ENCODE measurements at places on chromosomes 4 and X. TPM values are rescaled to one million over a fixed set of nuclear protein-coding genes. Genes with fewer than 3 reads are reported as not detected.
A peak's percentile ranks its signal among the peaks of the same experiment; 100 is the strongest.

ASB12 gene
- not detected for total RNA-seq

FHL1 gene
- total RNA-seq = 42.4 TPM

ALPK1 gene
- 4.2 TPM for total RNA-seq

IGFBP7 gene
- total RNA-seq = not detected

TRMT44 gene
- total RNA-seq = 15.3 TPM

MSANTD1 gene
- total RNA-seq = 0.77 TPM

GIMD1 gene
- 0.22 TPM for total RNA-seq

EMCN gene
- not detected for total RNA-seq

- DNase-seq = no peak
Measured at GRCh38 chr4:129239088-129239487, 143.1 kb downstream of the C4orf33 start.

GRCh38 chr4:41257257-41257901, 651 bp downstream of the UCHL1 start:
- DNase-seq = no peak

GRCh38 chrX:48472851-48473703, 2.9 kb upstream of the FTSJ1 start:
- DNase-seq = no peak

DNA sequence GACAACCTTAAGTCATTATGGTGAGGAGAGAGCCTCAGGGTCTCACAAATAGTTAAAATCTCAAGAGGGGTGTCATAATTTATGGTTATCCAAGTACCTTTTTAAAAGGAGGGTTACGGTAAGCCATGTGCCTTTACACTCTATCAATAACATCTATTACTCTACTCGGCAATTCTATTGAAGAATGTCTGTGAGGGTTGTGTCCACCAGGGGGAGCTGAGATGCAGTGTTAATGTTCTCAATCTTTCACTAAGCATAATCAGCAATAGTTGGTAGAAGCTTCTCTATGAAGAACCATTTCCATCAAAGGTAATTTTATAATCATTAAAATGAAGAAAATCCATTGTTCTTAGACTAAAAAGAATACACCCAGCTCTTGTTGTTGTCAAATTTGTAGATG, 457.4 kb downstream of the CENPC start:
- DNase-seq = peak; percentile 74

DNA sequence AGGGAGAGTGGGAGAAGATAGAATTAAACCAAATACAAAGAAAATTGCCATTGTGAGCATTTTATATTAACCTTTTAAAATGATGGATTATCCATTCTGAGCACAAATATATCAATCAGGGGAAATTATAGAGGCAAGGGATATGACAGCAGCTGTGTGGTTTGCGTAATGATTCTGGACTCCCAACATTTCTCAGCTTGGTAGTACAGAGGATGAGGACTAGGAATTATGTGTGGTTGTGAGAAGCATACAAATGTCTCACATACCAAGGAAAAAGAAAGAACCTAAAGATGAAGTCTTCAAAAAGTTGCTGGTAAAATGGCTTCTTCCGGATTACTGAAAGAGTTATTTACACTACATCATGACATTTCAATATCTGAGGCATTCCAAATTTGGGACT, 674.6 kb upstream of the NR3C2 start:
- no peak for DNase-seq

DNA sequence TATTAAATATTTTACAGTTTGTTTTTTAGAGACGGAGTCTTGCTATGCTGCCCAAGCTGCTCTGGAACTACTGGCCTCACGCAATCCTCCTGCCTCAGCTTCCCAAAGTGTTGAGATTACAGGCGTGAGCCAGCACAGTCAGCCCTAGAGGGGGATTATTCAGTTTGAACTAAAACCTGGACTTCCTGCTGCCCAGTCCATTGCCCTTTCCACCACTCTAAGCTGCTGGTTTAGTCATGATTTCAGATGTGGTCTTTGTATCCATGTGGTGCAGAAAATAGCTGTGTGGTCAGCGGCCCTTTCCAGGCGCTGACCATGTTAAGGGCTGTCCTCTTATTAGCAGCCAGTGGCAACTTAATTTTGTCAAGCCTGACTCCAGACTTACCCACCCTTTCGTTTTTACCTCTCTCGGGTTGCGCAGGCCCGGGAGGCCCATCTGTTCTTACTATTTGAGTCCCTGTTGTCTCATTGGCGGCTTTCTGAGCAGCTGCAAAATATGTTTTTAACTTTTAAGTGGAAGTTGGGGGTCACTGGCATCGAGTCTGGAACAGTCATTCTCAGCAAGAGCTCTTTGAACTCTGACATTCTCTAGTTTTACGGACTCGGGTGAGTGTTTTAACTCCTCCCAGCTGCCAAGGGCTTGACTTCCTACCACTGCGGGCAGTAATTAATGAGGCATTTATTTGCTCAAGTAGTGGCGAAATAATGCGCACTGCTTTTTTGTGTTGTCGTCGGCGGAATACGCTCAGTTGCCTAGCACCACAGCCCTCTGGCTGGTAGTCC, 773 bp upstream of the VMA21 start:
- peak; percentile 26 for DNase-seq

DNA sequence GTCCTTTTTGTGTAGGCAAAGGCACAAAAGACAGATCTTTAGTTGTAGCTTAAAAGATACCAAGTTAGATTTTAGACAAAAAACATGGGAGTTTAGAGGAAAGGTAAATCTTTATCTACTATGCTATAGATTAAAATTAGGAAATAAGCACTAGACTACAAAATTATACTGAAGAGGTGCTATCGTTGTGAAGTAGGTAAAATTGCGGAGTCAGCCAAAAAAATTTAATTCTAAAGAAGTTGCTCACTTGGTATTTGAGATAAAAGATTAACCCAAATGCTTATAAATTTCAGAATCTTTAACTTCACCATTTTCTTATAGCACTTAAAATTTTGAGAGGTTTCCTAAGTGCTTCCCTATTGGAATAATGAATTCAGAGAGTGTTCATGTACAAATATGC, 604.1 kb downstream of the GRXCR1 start:
- no peak for DNase-seq

DNA sequence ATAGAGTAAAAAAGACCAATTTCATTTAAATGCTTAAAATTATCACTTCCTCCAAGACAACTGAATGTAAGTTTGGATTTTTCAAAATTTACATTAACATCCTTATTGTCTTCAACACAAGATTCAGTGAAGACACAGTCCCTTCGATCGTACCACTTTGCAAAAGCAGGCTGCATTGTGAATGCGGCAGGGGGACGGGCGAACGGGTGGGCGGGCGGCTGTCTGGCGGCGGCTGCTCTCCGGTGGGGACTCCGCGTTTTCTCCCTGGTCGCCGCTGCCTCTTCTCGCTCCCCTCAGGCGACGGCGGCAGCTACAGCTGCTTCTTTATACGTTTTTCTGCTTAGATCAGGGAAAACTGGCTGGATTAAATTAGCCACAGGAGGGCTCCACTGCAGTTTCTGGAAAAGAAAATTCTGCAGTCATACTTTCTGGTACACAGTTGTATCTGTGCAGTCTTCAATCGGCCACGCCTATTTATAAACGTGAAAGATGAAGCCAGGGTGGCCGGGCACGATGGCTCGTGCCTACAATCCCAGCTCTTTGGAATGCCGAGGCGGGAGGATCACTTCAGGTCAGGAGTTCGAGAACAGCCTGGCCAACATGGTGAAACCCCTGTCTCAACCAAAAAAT, 33.9 kb upstream of the HPF1 start:
- peak; percentile 71 for DNase-seq

DNA sequence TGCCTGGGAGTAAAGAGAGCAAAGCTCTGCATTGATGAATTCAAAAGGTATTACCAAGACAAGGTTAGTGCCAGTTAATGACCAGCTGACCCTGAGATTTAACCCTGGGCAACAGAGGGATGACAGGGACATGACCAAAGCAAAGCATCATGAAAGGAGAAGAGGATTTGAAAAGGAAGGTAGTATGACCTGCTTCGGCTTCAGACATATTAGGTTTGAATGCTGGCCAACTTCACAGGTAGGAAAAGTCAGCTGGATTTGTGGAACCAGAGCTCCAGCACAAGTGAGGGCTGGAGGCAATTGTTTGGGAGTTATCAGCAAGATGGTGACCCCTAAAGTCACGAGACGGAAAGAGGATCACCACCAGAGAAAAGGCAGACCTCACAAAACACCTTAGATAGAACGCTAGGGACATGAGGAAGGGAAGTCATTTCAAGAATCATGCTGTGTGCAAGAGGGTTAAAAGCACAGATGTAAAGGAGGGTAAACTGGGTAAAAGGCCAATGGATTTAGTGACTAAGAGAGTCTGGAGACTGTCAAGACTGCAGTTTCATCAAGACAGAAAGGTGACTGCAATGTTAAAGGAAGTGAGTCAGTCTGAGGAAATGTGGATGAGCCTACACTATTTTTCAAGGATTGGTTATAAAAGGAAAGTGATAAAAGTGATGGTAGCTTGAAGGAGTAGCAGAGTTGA, 45.6 kb downstream of the SH3RF1 start:
- DNase-seq = peak; percentile 90

- no peak for DNase-seq
Measured at GRCh38 chr4:76963131-76963750, 13.7 kb downstream of the SEPTIN11 start.

DNA sequence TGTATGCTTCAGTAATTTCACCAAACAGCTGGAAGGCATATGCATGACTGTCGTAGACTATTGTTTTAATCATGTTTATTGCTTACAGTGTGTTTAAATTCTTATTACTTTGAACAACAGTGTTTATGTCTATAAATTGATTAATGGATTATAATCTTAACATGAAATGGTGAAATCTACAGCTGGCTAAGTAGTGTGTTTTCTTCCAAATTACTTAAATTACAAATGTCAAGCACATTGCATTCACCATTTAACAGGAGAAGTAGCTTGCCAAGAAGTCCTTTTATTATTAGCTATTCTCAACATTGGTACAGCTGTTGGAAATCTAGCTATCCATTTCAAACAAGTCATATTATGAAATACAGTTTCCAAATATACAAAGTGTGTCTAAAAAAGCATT, 849.3 kb upstream of the PCDH10 start:
- DNase-seq = no peak

Measured in PC-3 (cell line).